Stimulated activated CD8-positive, alpha-beta memory T cell treated with anti-CD3 and anti-CD28 coated beads, Interleukin-4, amount 100 ng/mL, for 48 hours (primary cell): ENCODE measurements at places on chromosomes 2 and 18.

- no peak for DNase-seq
These were observed 266.5 kb upstream of the SALL3 start for GRCh38 chr18:78713069-78713468.

DNA sequence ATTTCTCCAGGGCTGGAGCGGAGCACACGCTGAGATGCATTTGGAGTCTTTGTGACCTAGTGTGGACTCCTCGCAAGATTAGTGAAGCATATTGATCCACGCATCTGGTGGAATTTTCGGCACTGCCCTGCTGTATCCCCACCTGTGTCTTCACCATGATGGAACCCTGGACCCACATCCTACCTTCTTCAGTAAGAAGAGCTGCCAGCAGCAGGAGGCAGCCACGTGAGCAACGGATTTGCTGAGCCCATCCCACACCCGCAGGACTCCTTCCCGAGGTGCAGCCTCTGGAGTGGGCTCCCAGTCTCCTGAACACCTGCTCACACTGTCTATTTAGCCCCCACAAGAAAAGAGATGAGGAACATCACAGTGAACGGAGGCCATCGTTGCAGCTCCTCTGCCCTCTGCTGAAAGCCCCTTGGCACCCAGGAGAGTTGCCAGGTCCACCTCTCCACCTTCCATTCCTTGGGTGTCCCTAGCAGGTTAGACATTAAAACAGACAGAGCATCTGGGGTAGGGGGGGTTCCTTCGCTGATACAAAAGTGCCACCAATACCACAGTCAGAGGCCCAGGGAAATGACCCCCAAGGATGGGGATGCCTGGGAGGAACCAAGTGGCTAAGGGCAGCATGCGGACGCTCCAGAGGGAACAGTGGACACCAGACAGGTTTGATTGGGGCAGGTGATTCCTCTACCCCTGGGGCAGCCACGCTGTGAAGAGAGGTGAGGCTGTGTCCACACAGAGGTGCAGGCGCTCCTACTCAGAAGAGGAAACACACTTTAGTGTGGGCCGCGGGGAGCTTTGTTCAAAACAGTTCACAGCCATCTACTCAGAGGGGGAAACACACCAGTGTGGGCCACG lies 302.8 kb upstream of the SALL3 start:
- DNase-seq = no peak

GRCh38 chr18:10948421-10948820 lies 200.9 kb downstream of the PIEZO2 start:
- no peak for DNase-seq

GRCh38 chr2:70081221-70081620 lies 6.1 kb upstream of the PCBP1 start:
- no peak for DNase-seq

- DNase-seq = no peak
These were observed 743 bp downstream of the HADHA start for GRCh38 chr2:26243470-26244308.

- no peak for DNase-seq
These were observed 102.7 kb downstream of the DYNC1I2 start for GRCh38 chr2:171789956-171790355.

GRCh38 chr18:66734451-66734850 lies 130.6 kb upstream of the CDH19 start:
- no peak for DNase-seq

DNA sequence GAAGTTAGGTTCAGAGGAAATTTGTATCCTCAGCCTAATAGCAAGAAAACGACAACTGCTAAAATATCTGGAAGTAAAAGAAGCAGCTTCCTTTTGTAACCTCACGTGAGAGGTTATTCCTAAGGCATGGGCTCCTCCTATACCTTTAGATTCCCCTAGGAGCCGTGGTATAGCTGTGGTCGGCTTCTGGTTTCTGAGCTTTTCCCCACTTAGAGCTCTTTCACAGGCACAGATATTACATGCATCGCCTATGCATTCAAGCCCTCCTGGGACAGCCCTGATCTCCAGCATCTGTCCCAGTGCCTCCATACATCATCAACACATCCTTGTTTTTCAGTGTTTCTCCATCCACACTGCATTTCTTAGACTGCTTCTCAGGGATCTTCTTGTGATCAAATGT lies 289.0 kb downstream of the ALPK2 start:
- no peak for DNase-seq

GRCh38 chr2:161245261-161245553 lies 63.0 kb upstream of the PSMD14 start:
- DNase-seq = no peak

- DNase-seq = no peak
These were observed 25.5 kb upstream of the PGAP1 start for GRCh38 chr2:196951973-196952372.

DNA sequence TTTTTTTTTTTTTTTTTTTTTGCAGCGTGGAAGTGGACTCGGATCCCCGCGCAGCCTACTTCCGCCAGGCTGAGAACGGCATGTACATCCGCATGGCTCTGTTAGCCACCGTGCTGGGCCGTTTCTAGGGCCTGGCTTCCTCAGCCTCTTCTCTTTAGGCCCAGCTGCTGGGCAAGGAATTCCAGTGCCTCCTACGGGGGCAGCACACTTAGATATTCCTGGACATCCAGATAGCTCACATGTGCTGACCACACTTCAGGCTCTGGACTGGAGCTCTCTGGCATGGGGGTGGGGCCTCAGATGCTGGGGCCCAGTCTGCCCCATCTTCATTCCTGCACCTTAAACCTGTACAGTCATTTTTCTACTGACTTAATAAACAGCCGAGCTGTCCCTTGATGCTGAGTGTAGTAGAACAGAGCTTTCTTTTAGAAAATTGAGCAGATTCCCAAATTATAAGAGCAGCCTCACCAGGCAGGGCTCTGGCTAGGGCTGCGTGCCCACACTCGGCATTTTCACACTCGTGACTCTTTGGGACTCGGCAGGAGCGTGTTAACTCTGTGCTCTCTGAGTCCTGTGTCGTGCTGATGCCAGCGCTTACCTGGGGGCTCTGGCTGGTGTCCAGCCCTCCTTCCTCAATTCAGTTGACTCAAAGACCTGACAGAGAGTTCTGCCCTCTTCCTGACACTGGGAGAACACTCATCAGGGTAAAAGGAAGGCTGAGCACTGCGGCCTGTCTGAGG lies 19.3 kb downstream of the SLC30A3 start:
- no peak for DNase-seq
